ENCODE measurements at places on chromosomes 7 and 10.

DNA sequence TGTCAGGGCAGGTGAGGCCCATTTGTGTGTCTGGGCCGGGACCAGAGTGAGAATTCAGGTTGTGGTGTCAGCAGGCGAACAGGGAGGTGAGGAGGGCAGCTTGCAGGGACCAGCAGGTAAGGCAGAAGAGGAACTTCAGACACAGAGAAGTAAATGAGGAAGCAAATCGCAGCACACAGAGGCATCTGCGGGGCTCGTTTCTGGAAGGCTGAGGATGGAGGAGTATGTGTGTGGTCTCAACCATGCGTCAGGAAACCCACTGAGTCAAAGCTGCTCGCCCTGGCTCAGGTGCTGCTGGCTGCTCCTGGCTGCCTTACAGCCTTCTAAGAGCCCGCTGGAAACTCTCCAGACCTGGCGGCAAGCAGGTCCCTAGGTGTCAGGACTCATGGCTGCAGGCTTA, 26.9 kb upstream of the PITRM1 start:
- DNase-seq, result no peak

GRCh38 chr7:19958309-19958896, 185.0 kb upstream of the TMEM196 start:
- no peak for DNase-seq

DNA sequence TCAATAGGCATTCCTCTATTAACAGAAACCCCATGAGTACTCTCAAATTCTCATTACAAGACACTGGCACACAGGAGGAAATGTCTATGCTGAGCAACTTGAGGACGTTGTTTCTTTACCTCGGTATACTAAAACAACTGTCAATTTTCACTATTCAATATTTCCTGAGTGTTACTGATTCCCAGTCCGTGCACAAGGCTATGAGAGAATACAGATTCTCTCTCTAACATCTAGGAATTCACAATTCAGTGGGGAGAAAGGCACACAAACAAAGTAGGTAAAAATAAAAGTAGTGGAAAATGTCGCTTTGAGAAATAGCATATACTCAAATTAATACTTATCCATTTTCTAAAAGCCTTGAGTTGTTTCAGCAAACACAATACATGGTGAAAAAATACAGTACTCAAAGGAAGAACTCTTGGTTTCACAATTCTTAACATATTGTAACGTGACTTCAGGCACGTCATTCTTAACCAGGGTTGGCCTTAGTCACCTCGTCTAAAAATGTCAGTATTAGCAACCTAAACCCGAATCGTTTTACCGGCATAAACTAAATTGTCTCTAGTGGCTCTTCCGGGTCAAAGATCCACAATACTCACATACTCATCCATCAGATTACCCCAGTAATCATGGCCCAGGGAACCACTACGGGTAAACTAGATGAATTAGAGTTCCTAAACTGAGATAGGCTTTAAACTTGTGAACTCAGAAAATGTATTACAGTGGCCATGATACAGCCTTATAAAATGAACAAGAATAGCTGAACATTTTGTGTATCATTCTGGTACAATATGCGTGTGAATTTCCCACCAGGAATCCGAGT, 1.5 kb downstream of the IPMK start:
- DNase-seq, result peak; percentile 29

- DNase-seq, result peak; percentile 61
Measured at GRCh38 chr10:112471878-112472487, 25.0 kb downstream of the VTI1A start.

DNA sequence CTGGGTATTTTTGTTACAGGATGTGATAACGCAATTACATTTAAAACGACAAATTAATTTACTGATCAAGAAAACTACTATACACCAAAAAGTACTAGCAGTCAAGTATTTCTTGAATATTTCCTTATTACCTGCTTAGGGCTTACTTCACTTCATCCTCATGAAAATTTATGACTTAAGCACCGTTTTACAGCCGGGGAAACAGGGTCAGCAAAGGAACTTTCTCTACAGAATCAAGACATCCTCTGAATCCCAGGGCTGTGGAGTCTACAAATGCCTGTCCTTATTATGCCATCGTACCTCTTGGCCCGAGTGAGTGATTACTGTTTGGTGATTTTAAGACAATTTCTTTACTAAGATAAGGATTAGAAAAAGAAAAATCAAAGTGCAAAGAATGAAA, 248.3 kb downstream of the ZMYND11 start:
- no peak for DNase-seq

- no peak for DNase-seq
Measured at GRCh38 chr10:21042536-21042935, 145.4 kb upstream of the NEBL start.
